Osteoblast (primary cell): ENCODE measurements at places on chromosomes 7 and 10. TPM values are rescaled to one million over a fixed set of nuclear protein-coding genes. Genes with fewer than 3 reads are reported as not detected.

- DNase-seq, result no peak
These were observed 298.2 kb downstream of the SORCS1 start for GRCh38 chr10:106866244-106866845.

SYT15 gene
- under 0.01 TPM in 2 replicates for total RNA-seq

EBLN1 gene
- total RNA-seq, result not detected in 2 replicates

DNA sequence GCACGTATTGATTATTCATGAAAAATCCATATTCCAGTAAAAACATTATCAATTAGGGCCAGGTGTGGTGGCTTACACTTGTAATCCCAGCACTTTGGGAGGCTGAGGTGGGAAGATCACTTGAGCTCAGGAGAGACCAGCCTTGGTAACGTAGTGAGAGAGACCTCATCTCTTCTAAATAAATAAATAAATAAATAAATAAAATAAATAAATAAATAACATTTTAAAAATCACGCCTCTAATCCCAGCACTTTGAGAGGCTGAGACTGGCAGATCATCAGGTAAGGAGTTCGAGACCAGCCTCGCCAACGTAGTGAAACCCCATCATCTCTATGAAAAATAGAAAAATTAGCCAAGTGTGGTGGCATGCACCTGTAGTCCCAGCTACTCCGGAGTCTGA, 32.1 kb downstream of the NRBF2 start:
- DNase-seq, result no peak

DNA sequence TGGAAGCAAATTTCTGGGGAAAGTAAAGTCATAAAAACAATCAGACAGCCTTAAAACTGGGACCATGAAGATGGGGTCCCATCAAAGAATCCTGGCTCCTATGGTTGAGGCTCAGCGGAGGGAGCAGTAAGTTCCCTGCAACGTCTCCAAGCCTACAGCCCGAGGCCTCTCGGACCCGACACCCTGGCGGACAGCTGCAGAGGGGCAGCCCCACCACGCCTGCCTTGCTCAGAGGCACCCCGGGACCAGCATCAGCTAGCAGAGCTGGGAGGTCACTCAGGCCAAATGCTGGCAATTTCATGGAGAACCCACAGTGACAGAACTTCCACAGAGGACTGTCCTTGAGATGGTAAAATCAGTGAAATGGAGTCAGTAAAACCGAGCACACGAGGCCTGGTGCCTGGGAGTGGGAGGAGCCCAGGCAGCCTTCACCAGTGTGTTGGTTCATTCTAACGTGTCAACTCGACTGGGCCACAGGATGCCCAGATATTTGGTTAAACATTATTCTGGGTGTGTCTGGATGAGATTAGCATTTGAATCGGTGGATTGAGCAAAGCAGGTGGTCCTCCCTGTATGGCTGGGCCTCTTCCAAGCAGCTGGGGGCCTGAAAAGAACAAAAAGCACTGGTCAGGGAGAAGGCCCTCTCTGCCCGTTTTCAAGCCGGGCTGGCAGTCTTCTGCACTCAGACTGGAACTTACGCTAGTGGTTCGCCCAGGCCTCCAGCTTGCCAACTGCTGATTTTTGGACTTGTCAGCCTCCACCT, 96.2 kb upstream of the INSIG1 start:
- DNase-seq, result peak; percentile 71

DNA sequence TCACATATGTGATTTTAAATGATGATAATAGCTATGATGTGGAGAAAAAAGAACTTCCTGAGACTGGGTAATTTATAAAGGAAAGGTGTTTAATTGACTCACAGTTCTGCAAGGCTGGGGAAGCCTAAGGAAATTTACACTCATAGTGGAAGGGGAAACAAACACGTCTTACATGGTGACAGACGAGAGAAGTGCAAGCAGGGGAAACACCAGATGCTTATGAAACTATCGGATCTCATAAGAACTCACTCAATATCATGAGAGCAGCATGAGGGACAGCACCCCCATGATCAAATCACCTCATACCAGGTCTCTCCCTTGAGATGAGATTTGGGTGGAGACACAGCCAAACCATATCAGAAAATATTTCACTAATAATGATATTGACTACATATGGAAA, 4.1 kb upstream of the LIPN start:
- no peak for DNase-seq

- no peak for DNase-seq
These were observed 2.5 kb downstream of the VIPR2 start for GRCh38 chr7:159142199-159142598.

DNA sequence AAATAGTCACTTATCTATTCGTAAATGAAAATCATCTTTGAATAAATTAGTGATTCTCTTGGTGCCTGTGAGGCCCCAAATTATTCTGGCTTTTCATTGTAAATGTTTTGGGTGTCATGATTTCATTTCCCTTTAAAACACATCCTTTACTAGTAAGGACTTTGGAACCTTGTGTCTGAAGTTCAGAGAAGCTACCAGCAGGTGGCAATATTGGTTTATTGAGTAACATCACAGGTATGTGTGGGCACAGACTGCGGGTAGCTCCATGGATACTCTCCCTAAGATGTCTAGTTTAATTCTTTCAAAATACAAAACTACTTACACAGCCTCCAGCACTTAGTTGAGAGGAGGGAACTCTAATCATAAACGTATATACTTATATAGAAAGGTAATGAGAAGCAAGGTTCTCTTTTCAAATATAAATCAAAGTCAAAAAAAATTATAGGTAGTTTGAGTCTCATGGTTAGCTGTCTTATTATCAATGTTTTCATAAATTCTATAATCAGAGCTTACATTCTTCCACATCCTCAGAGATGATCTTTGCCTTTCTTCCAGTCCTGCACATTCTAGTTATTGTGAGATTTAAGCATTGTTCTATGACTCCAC, 449.6 kb downstream of the GRM8 start:
- peak; percentile 93 for DNase-seq

ICA1 gene
- total RNA-seq, result 1.2 and 2.2 TPM in 2 replicates

- no peak for DNase-seq
These were observed 101.5 kb downstream of the JCAD start for GRCh38 chr10:29957907-29958331.

CDK14 gene
- 39.1 and 54.8 TPM in 2 replicates for total RNA-seq

DNA sequence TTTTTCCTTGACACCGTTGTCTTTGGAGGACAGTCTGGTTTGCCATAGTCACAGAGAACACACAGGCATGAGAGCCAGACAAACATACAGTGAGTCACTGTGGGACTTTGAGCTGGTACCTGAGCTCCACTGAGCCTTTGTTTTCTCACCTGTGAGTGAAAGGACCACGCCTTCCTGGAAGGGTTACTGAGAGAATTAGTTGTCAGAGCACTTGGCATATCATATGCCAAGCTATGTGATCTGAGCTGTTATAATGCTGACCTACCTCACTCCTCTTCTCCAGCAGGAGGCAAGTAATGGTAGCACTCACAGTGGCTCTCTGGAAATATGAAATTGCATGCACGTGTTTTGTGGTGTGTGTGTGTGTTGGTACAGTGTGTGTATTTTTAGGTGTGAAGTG, 59.7 kb downstream of the CXCL12 start:
- DNase-seq, result no peak
